WTC11 (cell line): ENCODE measurements at places on chromosomes 1 and 21.

DNA sequence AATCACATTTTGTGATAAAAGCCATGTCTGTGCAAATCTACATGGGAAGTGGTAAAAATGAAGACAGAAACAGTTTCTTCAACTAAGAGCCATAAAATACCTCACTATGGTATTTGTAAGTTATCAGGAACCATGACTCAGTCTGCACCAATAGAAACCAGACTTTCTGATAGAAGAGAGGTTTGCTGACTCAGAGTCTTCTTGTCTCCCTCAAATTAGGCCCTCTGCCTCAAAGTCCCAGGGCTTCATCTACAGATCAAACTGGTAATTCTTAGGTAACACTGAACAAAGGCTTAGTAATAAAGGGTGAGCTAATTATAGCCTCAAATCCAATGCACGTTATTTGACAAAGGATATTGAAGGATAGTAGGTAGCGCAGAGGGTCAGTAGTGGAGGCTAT is 30.9 kb upstream of the SSX2IP start:
- no peak for DNase-seq

GRCh38 chr21:39047046-39047445 is 136.2 kb downstream of the PSMG1 start:
- no peak for DNase-seq

DNA sequence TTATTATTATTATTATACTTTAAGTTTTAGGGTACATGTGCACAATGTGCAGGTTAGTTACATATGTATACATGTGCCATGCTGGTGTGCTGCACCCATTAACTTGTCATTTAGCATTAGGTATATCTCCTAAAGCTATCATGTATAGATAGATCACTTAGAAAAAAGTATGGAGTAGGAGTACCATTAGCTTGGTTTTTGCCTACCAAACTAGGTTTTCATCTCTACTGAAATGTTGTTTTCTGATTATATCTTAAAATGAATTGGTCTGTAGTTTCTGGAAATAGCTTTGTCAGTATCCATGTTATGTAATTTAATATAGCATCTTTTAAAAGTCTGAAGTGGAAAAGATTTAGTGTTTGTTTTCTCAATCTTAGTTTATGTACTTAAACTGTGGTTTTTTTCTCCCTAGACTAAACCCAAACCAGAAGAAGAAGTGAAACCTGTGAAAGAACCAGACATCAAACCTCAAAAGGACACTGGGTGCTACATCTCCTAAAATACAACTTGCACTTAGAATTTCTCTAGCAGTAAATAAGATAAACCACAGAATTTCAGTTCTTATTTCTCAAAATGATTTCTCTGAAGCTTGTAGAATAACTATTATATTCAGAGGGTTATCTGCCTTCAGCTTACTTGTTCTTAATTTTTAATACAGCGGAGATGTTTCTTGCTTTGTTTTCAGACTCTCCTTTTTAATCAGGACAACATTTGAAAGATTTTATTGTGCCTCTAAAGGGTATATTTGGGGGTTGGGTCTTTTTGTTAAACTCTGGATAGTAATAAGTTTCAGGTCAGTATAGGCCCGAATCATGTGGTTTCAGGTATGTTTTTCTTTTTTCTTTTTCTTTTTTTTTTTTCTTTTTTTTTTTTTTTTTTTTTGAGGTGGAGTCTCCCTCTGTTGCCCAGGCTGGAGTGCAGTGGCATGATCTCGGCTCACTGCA is 4.5 kb upstream of the FAM177B start:
- no peak for DNase-seq

- DNase-seq, result no peak
Observed at GRCh38 chr1:15595809-15596617, 11.2 kb upstream of the AGMAT start.

DNA sequence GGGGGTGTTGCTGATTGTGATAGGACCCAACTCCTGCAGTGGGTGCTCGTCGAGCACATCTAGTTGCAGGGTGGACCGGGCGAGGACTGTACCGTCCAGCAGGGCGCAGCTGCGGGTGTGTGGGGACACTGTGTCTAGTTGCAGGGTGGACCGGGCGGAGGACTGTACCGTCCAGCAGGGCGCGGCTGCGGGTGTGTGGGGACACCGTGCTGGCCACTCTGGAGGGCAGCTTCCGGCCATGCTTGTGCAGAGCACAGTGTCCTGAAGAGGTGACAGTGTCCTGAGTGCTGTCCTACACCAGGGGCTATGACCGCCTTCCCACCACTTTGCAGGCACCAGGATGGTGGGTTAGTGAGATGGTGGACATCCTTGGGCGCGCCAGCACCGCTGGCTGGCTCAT is 4.6 kb upstream of the TRPM2 start:
- no peak for DNase-seq

- peak; percentile 70 for DNase-seq
Observed at GRCh38 chr1:2132222-2133038, 62.1 kb downstream of the FAAP20 start.

DNA sequence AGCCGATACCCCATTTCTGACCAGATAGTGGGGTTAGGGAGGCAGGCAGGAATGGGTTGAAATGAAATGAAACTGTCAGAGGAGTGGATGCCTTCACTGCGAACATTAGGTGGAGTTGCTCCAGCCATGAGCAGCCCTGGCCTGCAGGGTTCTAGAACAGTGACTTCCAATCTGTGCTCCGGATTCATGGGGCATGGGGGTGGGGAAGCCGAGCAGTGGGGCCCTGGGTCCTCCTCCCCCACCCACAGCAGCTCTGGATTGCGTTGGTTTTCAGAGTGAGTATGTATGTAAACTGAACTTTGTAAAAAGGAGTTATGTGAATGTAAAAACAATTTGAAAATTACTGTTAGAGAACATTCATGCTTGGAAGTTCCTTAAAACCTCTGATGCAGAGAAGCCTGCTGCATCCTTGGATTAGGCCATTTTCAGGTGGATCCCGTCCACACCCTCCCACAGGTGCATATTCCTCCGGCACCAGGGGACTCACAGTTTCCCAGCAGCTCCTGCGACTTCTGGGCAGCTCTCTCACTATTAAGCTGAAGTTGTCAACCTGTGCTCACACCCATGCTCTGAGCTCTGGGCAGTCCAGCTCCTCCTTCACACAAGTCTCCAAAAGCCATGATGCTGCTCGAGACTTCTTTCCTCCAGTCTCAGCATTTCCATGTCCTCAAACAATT is 54.4 kb upstream of the EDN2 start:
- DNase-seq, result no peak
